ENCODE measurements at places on chromosomes 1 and 21.

- no peak for DNase-seq
These were observed 30.7 kb downstream of the ITPKB start for GRCh38 chr1:226708342-226708780.

GRCh38 chr1:101797722-101798121, 199.0 kb downstream of the OLFM3 start:
- DNase-seq = no peak

- DNase-seq = no peak
These were observed 262.1 kb downstream of the BRINP2 start for GRCh38 chr1:177432897-177433296.

DNA sequence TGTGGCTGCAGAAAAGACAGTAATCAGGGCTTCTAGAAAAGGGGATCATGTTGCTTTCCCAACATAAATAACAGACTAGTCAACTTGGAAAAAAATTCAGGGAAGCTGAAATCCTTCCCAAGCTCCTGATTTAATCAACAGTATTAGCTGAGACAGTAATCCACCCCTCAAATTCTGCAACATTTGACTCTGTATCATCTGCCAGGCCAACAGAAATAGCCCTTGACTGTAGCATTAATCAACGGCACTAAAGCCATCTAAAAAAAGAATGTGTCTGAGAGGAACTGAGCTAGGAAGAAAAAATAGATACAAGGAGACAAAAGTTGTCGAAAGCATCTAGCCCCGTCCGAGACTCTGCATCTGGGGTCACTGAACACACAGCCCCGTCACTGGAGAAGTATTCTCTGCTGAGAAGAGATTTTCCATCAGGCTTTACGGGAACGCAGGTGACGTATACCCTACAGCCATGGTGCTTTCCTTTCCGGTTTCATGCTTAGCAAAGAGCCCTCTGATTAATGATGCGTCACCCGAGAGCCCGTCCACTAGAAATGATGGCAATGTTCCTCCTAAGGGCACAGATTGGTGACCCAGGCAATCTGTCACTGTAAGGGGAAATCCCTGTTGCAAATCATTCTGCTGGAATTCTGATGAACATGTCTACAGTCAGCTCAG, 42.1 kb upstream of the TP53BP2 start:
- DNase-seq = no peak

GRCh38 chr1:87728169-87728568, 399.5 kb downstream of the LMO4 start:
- DNase-seq = no peak

DNA sequence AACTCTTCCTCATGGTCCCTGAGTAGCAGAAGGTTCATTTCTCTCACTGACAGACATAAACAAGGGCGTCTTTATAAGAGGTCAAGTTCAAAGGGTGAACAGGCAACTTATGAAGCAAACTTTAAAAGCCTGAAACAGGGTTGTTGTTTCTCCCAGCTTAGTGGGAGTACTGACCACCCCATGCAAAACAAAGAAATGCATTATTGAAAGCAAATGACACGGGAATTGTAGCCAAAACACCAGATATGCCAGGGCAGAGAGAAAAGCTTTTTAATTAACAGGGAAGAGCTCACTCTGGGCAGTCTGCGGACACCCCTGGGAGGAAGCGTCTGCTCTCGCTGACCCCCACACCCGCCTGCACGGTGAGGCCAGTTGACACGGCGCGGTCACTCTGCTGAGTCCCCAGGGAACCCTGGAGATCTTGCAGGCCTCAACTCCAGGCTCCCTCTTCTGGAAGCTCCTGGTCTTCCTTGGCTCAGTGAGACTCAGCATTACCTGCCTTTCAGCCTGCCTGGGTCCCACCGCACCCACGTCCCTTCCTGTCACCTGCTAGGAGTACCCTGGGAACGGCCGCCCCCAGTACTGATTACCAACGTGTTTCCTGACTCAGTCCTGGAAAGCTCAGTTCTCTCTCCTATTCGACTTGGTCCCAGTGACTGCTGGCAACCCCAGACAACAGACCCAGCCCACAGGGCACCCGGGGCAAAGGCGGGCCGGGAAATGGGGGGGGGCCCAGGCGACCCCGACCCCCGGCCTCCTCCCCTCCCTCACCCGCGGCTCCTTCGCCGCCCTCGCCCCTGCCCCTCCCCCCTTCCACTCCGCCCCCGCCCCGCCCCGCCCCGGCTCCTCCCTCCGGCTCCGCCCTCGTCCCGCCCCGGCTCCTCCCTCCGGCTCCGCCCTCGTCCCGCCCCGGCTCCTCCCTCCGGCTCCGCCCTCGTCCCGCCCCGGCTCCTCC, 972 bp downstream of the CFAP410 start:
- DNase-seq = no peak

- no peak for DNase-seq
These were observed 1.0 kb downstream of the ZNF496 start for GRCh38 chr1:247330548-247331171.

- DNase-seq = no peak
These were observed 44.2 kb downstream of the PRRX1 start for GRCh38 chr1:170707959-170708655.

DNA sequence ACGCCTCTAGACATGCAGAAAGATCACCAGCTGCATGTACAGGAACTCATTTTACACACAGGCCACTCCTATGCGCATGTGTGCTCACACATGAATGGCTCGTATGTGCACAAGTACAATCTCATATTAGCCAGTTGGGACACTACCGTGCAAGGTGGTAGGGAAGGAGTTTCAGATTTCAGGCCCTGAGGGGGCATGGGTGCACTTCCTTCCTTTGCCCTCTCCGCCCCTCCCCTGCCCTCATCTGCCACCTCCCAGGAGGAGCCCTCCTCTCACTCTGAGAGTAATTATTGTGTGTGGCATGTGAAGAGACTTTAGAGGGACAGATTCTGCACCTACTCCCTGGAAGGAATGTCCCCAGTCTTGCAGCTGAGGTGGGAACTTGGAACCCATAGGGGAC, 14.8 kb downstream of the EDN2 start:
- no peak for DNase-seq

- DNase-seq = no peak
These were observed 23.4 kb upstream of the PGM1 start for GRCh38 chr1:63569640-63570316.

- DNase-seq = no peak
These were observed 283.1 kb downstream of the SIPA1L2 start for GRCh38 chr1:232346844-232347243.

GRCh38 chr1:43614211-43614610, 35.7 kb upstream of the KDM4A start:
- DNase-seq = no peak

- no peak for DNase-seq
These were observed 74.3 kb upstream of the KCNJ15 start for GRCh38 chr21:38182370-38182985.

DNA sequence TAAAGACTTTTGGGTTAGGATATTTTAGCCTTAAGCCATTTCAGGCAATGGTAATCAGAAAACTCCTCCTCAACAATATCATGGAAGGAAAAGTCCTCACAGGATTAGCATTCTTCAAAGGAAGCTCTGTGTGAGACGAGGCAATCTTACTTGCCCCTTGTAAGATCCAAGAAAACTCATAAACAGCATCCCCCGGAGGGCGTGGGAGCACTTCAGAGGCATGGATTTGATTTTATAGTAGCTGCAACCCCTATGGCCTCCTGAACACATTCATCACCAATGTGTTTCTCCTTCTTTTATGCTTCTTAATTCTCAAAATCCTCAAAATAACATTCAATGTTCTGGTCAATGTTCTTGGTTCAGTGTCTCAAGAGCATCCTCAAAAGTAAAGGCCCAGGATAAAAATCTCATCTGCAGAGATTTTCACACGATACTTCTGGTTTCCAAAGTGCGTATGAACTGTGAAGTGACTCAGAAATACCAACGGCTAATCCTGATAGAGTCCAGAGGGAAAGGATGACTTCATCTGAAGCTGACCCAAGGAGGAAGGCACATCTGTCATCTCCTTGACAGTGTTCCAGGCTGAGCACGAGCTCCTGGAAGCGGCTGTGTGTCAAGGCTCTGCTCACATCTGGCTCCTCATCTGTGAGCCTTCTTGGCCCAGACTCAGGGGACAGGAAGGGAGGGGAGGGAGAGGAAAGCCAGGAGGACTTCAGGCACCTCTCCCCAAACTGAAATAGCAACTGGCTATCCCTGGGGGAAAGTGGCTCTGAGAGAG, 49.3 kb upstream of the PSEN2 start:
- no peak for DNase-seq

- no peak for DNase-seq
These were observed 31.7 kb downstream of the PROX1 start for GRCh38 chr1:214019499-214019898.

DNA sequence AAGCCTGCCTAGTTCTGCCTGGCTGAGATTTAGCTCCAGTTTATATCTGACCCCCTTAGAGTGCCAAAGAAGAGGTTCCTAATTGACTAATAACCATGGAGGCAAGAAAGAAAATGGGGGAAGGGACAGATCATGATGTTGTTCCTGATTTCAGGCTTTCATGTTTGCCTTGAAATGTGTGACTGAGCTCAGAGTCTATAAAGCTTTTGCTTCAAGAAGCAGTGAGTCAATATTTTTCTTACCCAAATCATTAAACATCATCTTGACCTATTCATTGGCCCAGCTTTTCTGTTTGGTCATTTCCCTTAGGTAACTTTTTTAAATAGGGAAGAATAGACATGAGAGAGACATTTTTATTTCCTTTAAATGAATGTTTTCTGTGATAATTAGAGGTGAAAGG, 55.9 kb downstream of the HHAT start:
- no peak for DNase-seq

GRCh38 chr1:52268372-52268771, 97.6 kb downstream of the CC2D1B start:
- no peak for DNase-seq

DNA sequence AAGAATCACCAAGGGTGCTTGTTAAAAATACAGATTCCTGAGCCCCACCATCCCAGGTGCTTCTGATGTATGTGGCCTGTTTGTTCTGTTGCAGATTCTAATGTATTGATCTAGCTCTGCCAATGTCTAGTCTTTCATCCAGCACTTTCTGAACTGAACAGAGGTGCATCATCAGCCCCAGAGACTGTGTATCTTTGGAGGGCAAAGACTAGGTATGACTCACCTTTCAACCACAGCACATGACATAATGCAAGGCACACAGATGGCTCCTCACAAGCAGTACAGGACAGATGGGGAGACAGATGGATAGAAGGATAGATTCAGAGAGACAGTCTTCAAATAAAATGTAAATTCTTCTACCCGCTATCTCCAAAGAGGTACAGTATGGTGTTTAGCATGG, 32.3 kb downstream of the CD58 start:
- no peak for DNase-seq

- DNase-seq = no peak
These were observed 23.9 kb downstream of the COL6A1 start for GRCh38 chr21:46005481-46005881.

- DNase-seq = no peak
These were observed 268.4 kb upstream of the DUSP10 start for GRCh38 chr1:222010306-222010705.

Measured in stimulated activated CD4-positive, alpha-beta T cell treated with anti-CD3 and anti-CD28 coated beads, Interleukin-15, amount 100 ng/mL, for 1 hour (primary cell).